ENCODE measurements at places on chromosomes 11 and 22.

DNA sequence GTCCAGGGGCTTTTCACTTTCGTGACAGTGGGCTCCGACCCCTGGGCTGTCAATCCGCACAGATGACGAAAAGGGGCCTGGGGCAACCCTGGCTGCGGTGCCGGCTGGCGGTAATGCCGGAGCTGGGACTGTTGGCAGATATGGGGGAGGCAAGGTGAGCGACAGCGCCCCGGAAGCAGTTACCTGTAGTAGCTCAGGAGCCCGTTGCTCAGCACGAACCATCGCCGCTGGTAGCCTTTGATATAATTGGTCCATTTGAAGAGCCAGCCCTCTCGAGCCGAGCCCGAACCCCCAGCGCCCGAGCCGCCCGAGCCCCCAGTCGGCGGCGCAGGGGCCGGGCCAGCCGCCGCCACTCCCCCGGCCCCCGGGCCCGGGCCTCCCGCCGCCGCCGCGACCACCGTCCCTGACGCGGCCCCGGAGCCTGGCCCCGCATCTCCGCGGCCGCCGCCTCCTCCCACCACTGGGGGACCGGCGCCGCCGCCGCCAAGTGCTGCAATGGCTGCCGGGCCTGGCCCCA, 396 bp downstream of the OSBP start:
- peak; percentile 22 for DNase-seq

DNA sequence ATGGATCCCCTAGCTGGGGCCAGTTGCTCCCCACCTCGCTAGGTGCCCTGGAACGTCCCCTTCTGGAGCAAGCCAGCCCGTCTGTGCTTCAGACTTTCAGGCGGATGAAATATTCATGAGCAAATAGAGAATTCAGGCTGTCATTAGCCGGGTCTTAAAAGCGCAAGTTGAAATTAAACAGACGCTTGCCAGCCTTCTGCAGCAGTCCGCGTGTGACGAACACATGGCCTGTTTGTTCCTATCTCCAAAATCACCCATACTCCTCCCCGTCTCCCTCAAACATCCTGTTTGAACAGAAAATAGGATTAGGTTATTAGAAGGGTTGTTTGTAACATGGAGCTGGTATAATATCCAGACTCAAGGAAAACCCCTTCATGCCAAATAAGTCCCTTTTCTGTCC, 38.7 kb downstream of the MYO18B start:
- no peak for DNase-seq

GRCh38 chr11:59598961-59599360, 16.6 kb downstream of the OSBP start:
- DNase-seq = no peak

DNA sequence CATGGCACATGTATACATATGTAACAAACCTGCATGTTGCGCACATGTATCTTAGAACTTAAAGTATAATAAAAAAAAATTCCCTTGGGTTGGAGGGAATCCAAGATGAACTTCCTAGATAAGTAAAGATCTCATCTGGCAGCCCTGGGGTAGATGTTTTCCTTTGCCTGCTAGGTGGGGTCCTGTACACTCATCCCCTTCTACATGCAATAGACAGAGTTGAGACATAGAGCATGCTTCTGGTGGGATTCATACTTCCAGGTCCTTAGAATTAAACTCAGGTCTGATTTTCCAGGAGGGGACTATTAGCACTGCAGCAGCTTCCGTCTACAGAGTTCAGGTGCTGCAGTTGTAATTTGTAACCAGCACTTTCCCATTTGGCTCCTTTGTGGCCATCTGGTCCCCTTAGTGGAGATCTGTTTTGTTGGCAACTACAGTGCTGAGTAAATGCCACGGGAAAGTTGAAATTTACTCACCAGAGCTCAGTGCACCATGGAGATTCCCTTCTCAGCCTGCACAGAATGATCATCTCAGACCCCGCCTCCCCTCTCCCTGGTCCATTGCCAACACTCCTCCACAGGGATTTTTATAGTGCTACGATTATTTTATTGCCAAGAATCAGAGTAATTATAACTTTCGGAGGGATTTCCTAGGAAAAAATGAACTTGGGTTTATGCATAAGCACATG, 220.1 kb upstream of the E2F8 start:
- peak; percentile 7 for DNase-seq

DNA sequence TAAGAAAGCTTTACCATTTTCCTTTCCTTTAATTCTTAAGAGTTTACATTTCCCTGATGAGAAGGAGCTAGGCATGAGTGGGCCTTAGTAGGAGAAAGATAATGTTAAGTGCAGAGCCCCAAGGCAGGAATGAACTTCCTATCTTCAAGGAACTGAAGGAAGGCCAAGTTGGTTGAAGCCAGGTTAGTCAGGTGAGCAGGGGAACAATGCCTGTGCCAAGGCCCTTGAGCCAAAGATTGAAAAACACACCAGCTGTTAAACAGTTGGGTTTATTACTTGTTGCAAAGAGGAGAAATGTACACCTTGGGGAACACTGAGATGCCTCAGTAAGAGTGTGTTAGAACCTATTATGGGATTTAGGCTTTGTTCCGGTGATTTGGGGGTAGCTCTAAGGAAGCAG, 10.0 kb downstream of the CNTF start:
- no peak for DNase-seq

- DNase-seq = no peak
Measured at GRCh38 chr22:24503843-24504338, 8.8 kb downstream of the UPB1 start.

GRCh38 chr22:50700387-50701075, 27.9 kb downstream of the SHANK3 start:
- DNase-seq = no peak

DNA sequence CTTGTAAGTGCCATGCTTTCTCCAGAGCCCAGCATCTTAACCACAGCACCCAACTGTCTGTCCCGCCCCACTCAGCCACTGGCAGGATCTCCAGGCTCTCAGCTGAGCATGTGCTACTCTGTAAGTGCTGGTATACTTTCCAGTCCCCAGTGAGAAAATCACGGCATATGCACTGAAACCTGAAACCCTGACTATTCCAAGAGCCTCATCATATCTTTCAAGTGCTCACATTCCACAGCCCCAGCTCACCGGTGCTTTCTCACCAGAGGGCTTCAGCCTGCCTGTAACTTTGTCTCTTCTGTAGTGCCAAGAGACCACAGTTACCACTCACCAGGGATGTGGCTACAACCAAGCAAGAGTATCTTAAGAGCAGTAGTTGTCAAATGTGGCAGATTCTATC, 24.4 kb upstream of the PAMR1 start:
- no peak for DNase-seq

GRCh38 chr11:132563050-132563449, 969.3 kb downstream of the OPCML start:
- DNase-seq = no peak

GRCh38 chr11:3158131-3158591, 6.9 kb downstream of the OSBPL5 start:
- DNase-seq = no peak

DNA sequence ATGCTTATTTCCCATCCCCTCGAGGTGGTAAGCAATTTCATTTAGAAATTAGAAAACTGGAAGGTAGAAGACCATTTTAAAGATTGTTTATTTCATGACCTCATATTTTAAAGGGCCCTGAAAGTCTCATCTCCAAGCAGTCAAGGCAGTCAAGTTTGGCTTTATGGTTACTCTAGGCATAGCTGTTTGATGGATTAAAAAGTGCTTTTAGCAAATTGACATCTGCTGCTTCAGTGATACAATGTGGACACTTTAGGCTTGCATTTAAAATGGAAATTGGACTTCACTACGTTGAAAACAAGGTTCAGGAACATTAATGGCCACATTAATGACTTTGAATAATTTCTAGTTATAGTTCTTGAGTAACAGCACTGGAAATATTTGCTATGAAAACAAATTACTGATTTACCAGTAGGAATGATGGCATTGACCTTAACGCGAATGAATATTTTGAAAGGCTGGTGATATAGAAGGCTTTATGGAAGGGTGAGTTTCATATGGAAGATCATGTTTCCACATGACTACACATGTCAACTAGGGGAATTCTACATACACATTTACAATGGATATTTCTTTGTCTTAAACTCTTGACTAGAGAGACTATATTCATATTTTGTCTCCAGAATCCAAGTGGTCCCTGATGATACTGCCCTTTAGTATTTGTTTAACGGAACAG, 873.5 kb downstream of the JRKL start:
- DNase-seq = no peak

- DNase-seq = no peak
Measured at GRCh38 chr11:1437500-1437899, 47.8 kb downstream of the BRSK2 start.

DNA sequence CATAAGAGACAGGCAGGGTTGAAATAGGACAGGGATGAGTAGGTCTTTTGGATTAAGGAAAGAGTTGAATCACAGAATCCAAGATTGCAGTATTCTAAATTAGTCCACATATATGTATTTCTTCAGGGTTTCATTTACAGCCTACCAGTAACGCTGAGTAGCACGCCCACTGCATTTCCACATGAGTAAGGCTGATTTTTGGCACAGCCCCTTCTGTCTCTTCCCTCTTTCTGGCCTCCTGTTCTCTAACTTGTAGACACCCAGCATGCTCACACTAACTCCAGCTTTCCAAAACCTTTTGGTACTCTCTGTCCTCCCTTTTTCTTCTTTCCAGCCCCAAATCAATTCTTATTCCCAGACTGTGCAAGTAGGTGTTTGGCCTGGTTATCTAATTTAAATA, 3.7 kb upstream of the SIK2 start:
- DNase-seq = peak; percentile 46

DNA sequence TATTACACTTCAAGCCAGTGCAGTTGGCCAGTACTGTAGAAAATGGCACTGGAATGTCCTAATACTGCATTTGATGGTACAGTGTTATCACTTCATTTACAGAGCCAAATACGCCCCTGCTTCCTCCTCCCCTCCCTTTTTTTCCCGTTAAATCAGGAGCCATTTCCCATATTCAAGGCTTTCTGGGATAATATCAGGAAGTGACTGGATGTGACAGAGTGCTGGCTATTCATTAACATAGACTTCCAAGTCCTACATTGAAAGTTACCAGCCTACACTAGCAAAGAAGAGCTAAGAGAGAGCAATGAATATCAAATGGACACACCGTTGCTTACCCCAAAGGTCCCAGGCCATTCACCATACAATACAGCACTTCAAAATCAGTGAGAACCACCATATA, 32.1 kb upstream of the ABCC8 start:
- no peak for DNase-seq

DNA sequence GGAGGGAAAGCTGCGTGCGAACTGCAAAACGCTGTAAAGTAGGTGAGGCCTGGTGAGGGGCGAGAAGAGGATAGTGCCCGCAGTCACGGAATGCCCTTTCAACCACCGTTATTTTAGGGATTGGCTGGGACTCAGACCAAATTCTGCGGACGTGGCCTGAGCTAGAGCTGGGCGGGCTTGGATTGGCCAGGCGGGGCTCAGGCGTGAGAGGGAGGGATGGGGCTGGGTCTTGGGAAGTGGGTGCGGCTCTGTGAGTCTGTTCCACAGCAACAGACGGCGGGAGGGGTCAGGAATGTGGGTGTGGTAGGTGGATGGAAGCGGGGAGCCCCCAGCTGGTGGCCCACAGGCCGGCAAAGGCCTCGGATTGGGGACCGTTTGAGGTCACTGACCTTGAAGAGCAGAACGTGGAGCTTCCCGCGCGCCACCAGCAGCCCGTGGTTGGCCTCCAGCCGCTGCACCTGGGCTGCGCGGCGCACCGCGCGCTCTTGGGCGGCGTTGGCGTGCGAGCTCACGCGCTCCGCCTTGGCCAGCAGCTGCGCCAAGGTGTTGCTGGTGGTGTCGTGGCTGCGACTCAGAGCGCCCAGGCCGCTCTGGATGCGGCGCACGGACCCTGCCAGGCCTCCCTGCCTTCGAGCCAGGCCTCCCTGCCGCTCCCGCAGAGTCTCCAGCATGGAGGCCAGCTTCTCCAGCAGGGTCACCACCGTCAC, 444 bp downstream of the CAVIN3 start:
- DNase-seq = no peak

DNA sequence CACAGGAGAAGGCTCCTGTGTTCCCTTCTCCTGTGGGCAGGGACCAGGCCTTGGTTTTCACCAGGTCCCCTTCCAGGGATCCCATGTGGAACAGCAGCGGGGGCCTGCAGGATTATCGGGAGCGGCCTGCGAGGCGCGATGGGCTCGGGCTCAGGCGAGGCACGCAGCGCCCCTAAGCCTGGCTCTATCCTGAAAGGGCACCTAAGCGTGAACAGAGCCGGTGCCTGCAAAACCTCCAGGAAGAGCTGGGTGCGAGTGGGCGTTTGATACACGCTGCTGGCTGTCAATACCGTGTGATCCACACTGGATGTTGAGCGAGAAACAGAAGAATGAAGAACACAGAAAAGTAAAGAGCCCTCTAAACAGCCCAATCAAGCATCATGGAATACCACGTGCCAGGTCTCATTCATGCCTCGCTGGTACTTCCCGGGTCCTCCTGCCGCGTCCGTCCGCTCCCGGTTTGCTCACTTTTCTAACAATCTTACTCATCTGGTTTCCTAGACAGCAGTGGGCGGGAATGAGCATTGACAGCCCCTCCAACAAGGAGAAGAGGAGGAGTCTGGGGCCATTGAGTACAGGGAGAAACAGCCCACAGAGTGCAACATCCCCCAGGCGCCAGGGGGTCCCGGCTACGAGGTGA, 12.5 kb downstream of the OSBPL5 start:
- no peak for DNase-seq

GRCh38 chr22:49303781-49304461, 523.8 kb downstream of the BRD1 start:
- DNase-seq = no peak

GRCh38 chr11:27313157-27313821, 49.7 kb downstream of the CCDC34 start:
- DNase-seq = no peak

- no peak for DNase-seq
Measured at GRCh38 chr11:67592880-67593564, 9.4 kb downstream of the GSTP1 start.

GRCh38 chr11:18789942-18790341, 1.7 kb downstream of the PTPN5 start:
- DNase-seq = no peak

GRCh38 chr11:121534131-121535093, 81.6 kb upstream of the SORL1-AS1 start:
- peak; percentile 40 for DNase-seq

DNA sequence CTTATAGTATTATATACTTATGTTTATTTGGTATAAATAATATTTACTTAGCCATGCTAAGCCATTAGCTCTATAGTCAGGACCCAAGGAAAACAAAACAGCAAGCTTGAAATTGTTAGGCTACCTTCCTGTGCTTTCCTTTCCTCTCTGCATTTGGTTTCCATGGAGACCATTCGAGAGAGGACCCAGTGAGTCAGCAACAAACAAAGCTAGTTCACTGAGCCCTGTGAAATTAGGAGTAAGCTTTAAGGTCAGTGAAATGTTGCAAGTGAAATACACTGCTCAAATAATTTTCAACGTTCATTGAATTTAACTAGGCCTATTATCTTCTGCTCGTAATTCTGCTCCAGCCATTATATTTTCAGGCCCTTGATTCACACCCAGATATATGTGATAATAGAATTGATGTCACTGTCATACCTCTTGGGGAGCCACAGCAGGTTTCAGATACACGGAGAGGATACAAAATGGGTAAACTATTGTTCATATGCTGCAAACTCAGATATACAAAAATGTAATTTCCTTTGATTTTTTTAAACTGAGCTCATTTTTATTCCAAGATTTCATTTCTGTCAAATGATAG, 9.1 kb upstream of the OR10D3 start:
- DNase-seq = no peak

Measured in anterior cingulate cortex (tissue), 58 donors.